ENCODE measurements at places on chromosomes 3 and 15.

DNA sequence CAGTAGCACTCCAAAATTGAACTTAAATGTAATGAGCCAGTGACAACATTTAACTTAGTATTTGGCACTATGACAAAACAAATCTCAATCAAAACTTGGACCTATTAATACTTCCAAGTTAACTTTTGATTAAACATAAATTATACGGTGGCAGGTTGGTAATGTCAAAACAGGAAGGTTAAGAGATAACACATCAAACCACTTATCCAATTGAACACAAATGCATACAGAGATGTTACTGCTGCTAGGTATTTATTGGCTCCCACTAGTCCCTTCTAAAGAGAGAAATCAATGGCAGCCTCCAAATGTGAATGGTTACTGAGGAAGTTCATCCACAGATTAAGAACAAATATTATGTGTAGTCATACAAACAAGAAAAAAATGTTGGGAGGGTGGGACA is 1.8 kb downstream of the GSK3B start:
- DNase-seq, result no peak

- DNase-seq, result no peak
Measured at GRCh38 chr3:48236531-48236930, 4.4 kb upstream of the ZNF589 start.

GRCh38 chr3:142211034-142211433 is 14.4 kb downstream of the GK5 start:
- DNase-seq, result no peak

GRCh38 chr3:180926526-180926925 is 14.1 kb downstream of the FXR1 start:
- no peak for DNase-seq

DNA sequence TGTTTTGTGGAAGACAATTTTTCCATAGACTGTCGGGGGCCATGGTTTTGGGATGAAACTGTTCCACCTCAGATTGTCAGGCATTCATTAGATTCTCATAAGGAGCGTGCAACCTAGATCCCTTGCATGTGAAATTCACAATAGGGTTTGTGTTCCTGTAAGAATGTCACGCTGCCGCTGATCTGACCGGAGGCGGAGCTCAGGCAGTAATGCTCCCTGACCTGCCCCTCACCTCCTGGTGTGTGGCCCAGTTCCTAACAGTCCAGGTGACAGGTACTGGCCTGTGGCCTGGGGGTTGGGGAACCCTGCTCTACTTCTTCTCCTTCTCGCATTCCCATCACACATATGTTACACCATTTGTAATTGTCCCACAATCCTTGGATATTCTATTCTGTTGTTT is 11.0 kb downstream of the CHRNA7 start:
- DNase-seq, result no peak

Measured in esophagus squamous epithelium (tissue), 5 donors.